Central memory CD4-positive, alpha-beta T cell (primary cell): ENCODE measurements at places on chromosomes 5 and 9.

DNA sequence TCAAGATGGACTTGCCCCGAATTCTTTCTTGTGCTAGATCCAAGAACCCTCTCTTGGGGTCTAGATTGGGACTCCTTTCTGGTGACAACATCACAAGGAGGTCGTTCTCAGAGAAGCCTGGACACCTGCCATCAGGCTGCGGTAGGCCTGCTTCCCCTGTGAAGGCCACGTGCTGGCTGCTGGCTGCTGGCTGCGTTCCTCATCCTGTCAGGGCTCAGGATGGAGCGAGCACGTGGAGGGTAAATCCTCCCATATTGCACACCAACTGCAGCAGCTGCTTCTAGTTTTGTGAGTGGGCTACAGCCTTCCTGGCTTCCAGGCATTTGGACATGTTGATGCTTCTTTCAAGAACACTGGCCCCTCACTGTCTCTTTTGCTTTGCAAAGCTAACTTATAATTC lies 95.6 kb downstream of the HSPA4 start:
- DNase-seq: no peak

DNA sequence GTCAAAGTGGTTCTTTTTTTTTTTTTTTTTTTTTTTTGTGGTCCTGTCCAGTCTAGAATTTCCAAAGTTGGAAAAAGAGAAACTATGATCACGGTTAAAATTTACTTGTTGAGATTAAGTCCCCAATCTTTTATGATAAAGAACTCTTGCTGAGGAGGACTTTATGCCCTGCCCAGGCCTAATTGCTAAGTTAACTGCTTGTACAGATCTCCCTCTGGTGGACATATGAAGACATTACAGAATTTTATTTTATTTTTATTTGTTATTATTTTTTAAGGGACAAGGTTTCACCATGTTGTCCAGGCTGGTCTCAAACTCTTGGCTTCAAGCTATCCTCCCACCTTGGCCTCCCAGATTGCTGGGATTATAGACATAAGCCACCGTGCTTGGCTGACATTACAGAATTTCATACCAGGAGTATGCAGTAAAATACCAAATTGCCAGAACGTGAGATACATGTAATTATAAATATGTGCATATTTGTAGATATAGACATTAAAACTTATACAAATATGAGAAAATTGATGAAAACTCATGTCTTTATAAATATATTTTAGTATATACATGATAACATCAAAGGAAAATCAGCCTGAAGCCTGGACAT lies 91.2 kb downstream of the RFK start:
- peak; percentile 40 for DNase-seq

- DNase-seq: no peak
Measured at GRCh38 chr5:91016954-91017700, 366.0 kb downstream of the ARRDC3 start.

- no peak for DNase-seq
Measured at GRCh38 chr5:140977003-140977402, 10.7 kb downstream of the PCDHAC2 start.

- DNase-seq: no peak
Measured at GRCh38 chr9:84744195-84744594, 74.7 kb downstream of the NTRK2 start.

- DNase-seq: no peak
Measured at GRCh38 chr9:84947412-84947972, 278.0 kb downstream of the NTRK2 start.

GRCh38 chr5:54758038-54758437 lies 227.4 kb downstream of the ESM1 start:
- DNase-seq: no peak

DNA sequence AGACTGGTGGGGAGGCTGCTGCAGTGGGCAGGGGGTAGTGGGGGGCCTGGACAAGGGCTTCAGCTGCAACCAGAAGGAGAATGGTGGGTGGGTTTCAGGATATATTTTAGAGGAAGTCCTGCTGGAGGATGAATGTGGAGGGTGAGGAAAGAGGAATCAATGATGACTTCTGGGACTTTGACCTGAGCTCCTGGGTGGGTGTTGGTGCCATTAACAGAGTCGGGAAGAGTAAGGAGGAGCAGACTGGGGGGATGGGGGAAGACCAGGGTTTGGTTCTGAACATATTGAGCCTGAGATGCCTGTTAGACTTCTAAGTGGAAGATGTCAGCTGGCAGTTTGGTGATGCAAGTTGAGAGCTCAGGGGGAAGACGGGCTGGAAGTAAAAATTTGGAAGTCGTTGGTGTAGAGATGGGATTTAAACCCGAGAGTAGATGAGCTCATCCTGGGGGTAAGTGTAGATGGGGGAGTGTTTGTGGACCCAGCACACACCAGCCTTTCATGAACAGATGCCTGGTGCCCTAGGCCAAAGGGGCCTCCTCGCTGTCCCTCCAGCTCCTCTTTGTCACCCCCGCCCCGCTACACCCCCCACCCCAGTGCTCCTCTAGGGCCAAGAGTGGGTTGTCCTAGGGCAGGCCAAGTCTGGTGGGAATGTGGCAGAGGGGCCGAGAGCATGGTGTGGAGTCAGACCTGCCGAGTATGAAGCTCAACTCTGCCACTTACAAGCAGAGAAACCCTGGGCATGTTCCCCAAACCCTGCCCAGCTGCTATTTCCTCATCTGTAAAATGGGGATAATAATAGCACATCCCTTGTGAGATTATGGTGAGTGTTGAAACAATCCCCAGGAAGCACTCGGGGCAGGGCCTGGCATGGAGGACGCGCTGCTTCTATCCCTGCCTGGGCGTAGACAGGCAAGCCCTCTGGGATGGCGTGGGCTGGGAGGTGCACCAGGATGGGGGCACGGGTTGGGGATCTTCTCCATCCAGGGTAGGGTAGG lies 4.0 kb downstream of the DNM1 start:
- no peak for DNase-seq
